Right kidney (tissue), 9 donors: ENCODE measurements at places on chromosomes 7 and 10.

DNA sequence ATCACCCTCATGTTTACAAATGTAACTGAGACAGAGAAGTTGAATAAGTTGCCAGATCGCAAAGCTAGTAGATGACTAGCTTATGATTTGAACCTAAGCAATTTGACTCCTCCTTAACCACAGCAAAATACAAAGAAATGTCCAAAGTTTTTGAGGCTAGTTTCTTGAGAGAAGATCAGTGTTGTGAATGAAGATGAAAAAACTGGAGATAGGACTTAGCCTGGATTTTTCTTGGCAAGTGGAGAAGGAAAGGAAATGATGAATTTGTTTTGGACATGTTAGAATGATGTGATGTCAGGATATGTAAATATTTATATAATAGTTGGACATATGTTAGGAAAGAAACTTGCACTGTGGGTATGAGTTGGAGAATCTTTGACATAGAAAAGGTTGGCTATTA, 149.8 kb downstream of the LSMEM1 start:
- no peak for DNase-seq

GRCh38 chr7:1124164-1124563, 35.8 kb downstream of the ZFAND2A start:
- DNase-seq = no peak

GRCh38 chr10:96767611-96768010, 47.3 kb upstream of the PIK3AP1 start:
- DNase-seq = no peak

DNA sequence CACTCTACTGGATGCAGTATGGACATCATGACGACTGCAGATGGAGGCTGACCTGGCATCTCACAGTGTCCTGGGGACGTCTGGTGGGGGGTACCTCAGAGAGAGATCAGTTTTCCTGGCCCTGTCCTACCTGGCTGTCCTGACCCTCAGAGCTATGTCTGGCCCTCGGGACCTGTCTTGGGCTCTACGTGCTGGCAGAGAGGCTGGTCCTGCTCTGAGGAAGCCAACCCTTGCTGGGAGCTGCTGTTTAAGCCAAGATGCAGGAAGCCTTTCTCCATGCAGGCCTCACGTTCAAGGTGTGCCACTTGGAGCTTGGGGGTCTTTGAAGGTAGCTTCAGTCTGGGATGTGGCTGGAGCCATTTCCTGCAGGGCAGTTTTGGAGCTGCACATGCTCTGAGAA, 42.1 kb upstream of the CXCL12 start:
- no peak for DNase-seq

GRCh38 chr10:112663234-112664125, 216.5 kb downstream of the VTI1A start:
- no peak for DNase-seq

- no peak for DNase-seq
Observed at GRCh38 chr10:35458500-35459448, 122.5 kb downstream of the CCNY start.

DNA sequence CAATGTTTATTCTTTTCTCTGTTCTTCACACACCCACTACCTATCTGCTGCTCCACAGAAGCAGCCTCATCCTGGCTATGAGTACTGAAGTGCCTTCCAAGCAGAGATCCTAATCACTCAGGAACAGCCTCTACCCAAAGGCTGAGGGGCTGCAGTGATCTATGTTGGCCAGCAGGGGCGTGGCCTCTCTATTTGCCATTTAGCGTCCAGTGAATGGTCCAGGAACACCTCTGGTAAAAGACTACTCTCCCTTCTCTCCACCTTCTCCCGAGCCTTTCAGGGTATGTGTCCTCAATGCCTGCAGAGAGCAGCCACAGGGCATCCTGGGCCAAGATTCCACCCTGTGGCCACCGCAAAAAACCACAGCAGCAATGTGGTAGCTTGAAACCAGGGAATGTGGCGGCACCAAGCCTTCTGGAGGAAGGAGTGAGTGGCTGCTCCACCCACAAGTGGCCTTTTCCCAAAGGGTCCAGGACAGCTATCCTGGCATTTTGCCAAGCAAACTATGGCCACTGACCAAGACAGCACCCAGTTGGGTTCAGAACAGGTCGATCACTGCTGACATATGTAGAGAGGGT, 70.9 kb downstream of the SYPL1 start:
- DNase-seq = peak; percentile 41

GRCh38 chr7:55438757-55439525, 73.8 kb downstream of the LANCL2 start:
- DNase-seq = no peak

- no peak for DNase-seq
Observed at GRCh38 chr10:69439813-69440506, 11.3 kb upstream of the TSPAN15 start.

DNA sequence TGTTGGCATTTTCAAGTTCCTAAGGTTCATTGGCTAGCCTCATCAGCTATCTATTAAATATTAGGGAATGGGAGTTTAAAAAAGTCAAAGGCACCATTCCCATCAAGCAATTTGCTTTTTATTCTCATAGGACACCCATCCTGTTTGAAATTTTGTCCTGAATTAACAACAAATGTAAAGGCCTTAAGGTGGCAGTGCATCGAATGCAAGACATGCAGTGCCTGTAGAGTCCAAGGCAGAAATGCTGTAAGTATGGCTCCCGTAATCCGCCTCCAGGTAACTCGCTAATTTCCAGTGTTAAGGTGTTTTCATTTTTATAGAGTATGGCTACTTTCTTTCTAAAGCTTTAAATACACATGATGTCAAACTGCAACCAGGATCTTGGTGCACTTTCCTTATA, 141.9 kb upstream of the SAMD8 start:
- DNase-seq = no peak

DNA sequence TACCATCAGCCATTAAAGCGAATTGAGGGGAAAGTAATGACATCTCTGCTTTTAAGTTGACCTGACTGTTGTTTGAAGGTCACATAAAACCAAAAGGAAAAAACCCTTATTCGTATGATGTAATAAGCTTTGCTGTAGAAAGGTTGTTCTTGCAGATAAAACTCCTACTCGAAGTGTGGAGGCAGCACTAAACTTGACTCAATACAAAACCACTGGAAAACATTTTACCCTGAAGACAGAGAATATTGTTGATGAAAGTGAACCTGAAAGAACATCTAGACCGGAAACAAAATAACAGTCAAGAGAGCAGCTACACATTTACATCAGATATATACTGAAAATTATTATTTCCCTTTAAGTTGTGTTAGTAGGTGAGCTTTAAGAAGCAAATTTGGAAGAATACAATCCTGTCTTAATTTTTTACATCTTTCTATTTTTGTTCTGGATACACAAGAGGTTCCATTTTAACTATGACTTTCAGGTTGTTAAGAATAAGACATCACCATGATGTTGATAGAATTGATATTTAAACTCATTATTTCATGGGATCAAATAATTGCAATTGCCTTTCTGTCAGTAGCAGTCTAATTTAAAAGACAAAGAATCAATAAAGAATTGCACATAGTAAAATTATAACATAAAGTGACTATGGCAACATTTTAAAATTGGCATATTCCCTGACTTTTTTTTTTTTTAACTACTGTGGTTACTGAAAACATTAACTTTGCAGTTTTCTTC, 6.4 kb downstream of the ETV1 start:
- peak; percentile 5 for DNase-seq

DNA sequence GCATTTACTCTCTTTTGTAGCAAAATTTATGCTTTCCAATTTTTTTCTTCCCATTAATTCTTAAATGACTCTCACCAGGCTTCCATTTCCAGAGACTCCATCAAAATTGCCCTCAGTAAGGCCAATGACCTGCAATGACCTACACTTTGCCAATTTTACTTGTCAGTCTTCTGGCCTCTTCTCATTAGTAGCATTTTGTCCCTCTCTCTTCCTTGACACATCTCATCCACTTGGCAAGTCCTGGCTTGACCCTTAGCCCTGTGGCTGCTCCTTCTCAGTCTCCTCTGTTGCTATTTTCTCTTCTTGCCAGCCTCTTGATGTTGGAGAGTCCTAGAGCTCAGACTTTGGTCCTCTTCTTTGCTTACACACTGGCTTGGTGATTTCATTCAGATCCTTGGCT, 166.1 kb upstream of the MTPN start:
- DNase-seq = no peak

DNA sequence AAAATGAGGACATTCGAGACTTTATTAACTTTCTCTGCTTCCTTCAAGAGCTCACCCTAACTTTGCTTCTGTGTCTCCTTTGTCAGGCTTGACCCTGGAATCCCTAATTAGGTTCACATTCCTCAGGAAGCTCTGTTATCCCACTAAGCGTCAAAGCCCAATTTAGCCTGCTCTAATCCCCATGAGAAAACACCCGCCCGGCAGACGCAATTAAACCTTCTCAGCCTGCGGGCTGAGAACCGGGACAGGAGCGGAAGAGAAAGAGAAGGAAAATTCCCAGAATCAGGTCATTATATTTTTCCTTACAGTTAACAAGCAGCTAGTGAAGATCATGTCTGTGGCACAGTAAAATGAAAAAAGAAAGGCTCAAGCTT, 93.0 kb downstream of the TNS3 start:
- DNase-seq = no peak

DNA sequence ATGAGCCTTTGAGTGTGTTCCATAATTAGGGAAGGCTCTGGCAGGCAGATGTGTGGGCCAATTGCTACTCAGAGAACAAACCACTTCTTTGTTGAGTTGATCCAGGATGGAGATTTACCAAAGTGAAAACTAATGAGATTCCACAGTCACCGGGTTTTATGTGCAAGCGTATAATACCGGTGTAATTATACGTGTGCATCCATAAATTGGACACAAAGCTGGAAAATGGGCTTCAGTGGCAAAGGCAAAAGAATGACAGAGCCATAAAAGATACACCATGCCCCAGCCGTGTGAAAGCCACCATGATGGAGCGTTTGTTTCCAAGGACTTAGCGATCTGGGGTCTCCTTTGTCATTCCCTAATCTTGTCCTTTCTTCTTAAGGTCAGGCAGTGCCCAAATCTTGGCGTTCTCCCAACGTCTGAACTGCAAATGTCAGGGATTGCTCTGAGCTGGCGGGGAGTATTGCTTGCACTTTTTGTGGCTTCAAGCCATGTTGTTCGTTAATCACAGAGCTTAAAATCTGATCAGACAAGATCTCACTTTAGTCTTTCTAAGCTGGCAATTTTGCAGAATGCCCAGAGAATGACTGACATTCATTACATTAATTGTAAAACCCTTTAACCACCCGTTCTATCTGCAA, 70.1 kb downstream of the NPTX2 start:
- DNase-seq = no peak

- DNase-seq = no peak
Observed at GRCh38 chr10:6498771-6499170, 81.3 kb downstream of the PRKCQ start.

GRCh38 chr10:6494936-6495592, 85.0 kb downstream of the PRKCQ start:
- no peak for DNase-seq
